ENCODE measurements at places on chromosomes 12 and 14.

DNA sequence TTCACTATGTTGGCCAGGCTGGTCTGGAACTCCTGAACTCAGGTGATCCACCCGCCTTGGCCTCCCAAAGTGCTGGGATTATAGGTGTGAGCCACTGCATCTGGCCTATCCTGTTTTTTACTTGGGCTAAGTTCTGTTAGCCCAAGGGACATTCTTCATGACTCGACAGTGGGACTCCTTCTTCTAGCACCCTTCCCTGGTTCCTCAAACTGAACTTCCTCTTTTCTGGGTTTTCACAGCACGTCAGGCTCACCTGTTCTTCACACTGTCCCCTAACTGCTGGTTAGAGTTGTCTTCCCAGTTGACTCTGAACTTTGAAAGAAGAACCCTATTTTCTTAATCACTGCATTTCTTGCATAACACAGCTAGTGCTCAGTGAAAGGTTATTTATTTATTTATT lies 22.5 kb downstream of the CABP1 start:
- no peak for DNase-seq

- no peak for DNase-seq
Measured at GRCh38 chr12:108907839-108908351, 28.0 kb downstream of the DAO start.

- no peak for DNase-seq
Measured at GRCh38 chr14:70755655-70756054, 53.7 kb downstream of the MAP3K9 start.

DNA sequence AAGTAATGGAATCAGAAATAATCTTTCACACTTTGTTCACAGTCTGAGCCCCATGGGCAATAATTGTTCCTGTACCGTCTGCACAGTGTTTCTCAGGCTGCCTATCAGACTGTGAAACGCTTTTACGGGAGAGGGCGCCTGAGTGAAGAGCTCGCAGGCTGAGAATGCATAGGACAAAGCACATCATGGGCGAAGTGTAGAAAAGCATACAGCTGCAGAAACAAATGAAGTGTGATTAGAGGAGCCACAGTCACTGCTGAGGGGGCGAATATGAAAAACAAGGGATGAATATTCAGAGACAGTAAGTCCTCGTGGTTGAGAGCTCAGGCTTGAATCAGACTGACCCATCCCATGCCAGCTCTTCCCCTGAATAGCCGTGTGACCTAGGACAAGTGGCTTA lies 438.4 kb upstream of the DCN start:
- peak; percentile 49 for DNase-seq

DNA sequence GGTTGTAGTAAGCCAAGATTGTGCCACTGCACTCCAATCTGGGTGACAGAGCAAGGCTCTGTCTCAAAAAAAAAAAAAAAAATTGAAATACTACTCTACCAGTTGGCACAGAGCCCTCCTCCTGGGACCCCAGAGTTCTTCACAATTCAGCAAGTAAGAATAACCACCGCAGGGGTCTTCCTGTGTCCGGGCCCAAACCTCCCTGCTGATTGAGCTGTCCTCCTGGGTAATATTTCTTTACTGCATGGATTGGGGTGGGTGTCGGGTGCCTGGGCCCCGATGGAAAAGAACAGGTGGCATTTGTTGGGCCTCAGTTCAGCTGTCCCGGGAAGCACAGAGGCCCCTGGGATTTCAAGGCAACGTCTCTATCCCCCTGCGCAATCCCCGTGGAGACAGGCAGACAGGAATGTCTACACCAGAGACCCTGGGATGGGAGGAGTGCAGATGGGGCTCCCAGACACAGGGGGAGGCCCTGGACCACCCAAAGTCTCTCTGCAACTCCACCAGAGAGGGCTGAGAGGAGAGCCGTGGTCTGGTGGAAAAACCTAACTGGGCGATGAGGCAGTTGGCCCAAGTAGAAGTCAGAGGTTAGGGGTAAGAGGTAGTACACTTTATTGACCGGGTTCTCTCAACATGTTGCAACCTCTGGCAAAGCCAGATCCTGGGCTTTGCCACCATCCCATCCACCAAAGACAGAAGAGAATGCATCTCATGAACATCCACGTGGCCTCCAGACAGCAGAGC lies 32.7 kb upstream of the VPS37B start:
- DNase-seq: peak; percentile 67

DNA sequence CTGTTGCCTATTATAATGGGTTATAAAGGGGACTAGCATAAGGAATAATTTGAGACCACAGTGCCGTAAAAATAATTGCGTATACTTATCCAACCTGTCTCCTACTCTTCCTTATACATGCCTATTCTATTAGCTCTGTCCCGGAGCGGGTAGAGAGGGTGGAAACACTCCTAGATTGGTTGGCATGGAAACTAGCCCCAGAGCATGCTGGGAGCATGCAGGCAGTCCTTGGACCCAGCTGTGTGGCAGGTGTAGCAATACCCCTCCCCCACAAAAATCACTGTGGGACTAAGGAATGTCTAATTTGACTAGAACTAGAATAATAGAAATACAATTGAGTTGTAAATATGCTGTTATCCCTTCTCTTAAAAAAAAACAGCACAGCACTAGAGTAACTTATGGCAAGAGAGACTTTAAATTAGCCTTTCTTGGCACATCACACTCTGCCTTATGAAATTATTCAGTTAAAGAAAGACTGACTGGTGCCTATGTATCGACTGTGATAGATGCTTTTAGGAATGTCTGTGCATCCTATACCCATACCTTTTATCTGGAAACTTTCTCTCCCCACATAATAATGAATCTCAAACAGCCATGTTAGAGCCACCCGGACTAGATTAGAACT lies 244.0 kb upstream of the DAAM1 start:
- DNase-seq: no peak

DNA sequence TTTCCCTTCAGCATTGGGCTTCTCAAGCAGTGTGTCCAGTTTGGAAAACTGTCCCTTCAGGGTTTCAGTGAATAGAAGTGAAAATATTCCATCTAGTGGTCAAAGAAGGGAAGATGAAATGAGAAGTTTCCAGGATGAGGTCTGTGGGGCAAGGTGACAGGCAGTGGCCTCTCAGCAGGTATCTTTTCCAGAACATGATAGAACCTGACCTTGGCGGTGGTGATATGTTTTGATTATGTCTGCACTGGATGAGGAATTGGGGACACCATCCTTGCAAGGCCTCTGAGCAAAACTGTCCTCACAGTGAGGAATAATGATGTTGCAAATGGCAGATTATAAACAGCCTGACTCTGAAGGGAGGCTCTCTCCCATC lies 4.7 kb downstream of the GPX2 start:
- DNase-seq: no peak

DNA sequence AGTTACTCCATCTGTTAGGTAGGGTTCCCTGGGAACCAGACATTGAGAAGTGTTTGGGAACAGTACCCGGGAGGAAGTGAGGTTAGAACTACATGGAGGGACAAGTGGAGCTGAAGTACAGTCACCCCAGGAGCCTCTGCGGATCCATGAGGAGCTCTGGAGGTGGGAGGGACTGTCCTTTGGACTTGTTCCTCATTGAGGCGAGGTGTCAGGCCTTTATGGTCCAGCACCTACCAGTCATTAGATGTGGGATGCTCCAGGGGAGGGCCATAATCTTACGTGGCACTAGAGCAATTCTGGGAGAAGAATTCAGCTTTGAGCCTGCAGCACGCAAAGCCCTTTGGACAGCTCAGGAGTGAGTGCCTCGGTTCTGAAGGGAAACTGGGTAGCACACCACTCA lies 142.8 kb downstream of the DACT1 start:
- DNase-seq: no peak

DNA sequence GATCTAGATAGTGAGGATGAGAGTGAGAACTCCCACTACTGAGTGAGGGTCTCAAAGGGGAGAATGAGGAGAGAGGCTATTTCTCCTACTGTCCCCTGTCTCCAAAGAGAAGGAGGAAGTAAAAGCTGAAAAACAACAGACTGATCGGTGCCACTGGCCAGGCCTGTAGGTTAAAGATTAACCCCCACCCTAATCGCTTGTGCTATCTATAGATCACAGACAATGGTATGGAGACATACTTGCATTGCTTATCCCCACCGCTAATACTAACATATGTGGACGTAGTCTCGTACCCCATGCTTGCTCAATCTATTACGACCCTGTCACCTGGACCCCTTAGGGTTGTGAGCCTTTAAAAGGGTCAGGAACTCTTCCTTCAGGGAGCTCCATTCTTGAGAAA lies 777.9 kb upstream of the TMEM132C start:
- peak; percentile 21 for DNase-seq

- DNase-seq: no peak
Measured at GRCh38 chr12:100675432-100675831, 101.9 kb downstream of the GAS2L3 start.

DNA sequence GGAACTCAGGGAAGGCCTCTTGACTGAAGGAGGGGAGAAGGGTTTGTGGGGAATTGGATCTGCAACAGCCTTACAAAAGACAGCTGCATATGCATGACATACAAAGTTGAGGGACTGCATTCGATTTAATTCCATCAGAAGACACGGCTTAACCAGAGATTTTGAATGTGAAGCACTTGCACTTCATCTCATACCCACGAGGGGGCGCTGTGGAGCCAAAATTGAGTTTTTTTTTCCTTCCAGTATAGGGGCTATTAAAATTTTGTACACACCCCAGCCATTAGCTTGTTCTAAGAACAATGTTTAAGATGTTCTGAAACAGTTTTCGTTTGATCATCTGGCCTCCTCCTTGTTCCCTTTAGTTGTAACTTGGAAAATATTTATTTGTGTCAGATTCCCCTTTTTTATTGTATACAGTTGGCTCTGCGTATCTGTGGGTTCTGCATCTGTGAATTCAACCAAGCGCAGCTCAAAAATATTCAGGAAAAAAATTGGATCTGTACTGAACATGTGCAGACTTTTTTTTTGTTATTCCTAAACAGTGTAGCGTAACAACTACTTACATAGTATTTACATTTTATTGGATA lies 1.6 kb downstream of the SUDS3 start:
- peak; percentile 86 for DNase-seq

DNA sequence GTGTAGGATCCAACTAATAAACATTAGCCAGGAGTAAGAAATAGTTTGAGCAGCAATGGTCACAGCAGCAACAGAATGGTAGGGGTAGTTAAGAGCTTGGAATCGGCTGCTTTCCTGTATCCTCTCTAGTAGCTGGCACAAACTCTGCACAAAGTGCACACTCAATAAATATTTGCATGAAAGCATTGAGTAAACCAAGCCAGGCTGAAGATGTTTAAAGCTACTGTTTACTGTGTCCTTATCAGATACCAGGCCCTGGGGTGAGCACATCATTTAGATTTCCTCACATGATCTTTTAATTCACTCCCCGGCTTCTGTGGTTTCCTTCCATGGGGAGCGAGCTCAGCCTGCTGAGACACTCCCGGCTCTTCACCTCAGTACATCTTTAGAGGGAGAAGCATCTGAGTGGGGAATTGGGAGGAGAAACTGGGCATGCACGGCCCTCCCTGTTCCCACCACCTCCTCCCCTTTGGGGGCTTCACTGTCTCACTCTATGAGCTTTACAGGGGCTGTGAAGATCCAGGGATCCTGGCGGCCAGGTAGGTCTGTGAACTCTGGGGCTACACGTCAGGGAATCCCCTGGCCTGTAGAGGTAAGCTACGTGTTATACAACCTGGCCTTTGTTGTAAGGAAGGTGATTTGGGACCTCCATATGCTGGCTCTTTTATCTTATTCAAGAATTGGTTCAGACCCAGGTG lies 107.2 kb upstream of the VASH1 start:
- no peak for DNase-seq

- no peak for DNase-seq
Measured at GRCh38 chr12:88723219-88723618, 142.9 kb upstream of the KITLG start.

DNA sequence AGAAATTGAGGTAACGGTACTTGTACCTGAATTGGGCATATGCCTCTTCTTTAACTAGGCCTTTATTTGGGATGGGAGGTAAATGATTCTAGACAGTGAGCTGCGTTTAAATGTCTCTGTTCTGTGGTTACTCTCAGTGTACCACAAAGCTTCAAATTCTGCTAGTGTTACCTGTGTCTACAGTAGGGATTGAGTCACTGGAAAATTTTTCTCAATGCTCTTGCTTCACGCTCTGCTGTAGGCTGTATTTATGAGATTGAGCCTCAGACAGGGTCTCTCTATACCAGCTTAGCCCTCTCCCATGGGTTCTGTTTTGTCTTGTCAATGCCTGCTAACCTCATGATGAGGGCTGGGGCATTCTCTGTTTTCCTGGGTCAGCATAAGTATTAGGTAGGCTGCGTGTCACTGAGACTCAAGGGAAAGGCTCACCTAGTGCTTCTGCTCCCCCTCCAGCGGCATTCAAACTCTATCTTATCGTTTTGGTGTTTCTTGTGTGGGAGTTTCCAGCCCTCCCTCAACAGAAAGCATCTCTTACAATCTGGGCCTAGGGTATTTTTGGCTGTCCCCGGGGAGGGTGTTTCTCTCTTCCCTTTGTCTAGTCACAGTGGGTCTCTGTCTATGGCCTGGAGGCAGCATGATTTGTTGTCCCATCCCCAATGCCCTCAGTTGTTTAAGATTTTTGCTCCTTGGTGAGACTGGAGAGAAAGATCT lies 285.8 kb downstream of the ADGRD1 start:
- no peak for DNase-seq

DNA sequence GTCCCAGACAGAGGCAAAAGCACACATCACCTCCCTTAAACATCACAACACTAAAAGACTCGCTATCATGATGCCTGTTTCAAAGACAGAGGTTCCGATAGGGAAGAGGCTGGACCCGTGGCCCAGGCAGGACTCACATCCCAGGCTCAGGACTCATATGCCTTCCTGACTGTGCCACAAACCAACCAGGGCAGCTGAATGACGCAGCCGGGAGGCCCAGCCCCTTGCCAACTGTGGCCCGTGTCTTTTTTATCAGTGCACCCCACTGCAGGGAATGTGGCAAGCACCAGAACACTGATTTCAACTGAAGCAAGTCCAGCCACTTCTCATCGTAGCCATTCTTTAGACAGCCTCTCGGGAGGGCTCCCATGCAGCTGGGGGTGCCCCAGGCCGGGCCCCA lies 132.3 kb downstream of the KSR2 start:
- no peak for DNase-seq

GRCh38 chr14:59939828-59940227 lies 19.9 kb downstream of the LRRC9 start:
- no peak for DNase-seq

GRCh38 chr14:96578619-96579018 lies 76.4 kb downstream of the PAPOLA start:
- DNase-seq: peak; percentile 46

DNA sequence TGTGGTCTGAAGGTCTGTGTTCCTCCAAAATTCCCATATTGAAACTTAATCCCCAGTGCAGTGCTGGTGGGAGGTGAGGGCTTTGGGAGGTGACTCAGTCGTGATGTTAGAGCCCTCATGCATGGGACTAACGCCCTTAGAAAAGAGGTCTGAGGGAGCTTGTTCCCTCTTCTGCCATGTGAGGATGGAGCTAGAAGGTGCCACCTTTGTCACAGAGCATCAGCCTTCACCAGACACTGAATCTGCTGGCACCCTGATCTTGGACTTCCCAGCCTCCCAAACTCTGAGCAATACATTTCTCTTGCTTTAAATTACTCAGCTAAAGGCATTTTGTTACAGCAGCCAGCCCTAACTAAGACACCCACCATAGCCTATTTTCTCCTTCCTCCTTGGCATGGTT lies 13.9 kb downstream of the RAB15 start:
- no peak for DNase-seq
